ENCODE measurements at places on chromosomes 2 and 18.

DNA sequence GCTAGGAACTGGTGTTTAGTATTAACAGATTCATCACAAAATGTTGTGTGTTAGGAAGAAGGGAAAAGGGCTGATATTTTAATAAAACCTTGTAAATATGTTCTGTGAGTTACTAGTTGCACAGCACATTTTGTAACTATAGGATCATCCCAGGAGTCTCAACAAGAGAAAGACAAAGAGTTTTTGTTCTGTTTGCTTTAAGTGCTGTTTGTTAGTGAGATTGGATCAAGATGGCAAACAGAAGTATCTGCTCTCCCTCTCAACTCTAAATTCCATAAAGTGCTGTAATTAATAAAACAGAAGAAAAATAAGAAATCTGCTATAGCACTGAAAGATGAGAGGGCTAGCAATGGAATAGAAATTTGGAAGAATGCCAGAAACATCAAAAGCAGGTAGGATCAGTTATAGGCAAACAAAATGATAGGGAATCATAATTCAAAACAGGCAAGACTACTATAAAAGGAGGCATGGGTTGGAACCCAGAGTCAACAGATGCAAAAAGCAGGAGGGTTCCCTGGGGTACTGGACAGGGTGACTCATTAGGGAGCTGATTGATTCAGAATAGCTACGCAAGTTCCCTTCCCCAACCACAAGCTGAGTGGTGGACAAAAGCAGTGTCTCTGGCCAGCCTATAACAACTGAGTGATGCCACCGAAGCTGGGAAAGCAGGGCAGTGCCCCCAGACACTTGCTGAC, 75.8 kb downstream of the DYNC1I2 start:
- DNase-seq, result no peak

DNA sequence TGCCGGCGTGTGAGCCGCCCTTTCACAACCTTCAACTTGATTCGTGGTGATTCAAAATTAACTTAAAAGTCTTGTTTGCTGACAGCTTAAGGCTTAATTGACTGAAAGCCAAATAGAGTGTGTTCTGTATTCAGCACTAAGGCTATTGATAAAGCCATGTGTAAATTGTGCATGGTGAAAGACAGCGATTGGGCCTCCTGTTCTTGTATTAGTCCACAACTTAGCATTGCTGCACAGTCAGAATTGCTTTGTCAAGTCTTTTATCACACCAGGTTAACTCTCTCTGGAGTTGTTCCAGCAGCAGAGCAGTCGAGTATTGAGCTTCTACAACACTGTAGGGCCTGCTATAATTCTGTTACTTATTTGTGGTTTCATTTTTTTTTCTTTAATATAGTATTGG, 210.1 kb downstream of the WDR7 start:
- no peak for DNase-seq

DNA sequence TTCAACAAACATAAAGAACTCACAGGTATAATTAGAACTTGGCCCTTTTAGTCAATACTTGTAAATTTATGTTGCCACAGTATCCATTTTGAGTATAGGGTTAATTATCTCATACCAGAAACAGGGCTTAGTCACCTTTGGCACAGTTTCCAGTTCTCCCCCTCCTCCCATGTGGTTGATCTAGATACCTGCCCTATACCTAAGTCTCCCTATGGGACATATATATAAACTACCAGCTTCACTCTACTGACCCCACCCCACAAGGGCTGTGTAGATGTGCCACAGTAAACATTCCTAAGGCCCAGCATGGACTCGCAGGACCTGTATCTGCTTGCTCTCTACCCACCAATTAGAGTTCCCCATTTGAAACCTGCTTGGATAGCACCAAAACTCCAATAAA, 371.7 kb upstream of the RND3 start:
- DNase-seq, result no peak

- no peak for DNase-seq
These were observed 113.1 kb upstream of the SRD5A2 start for GRCh38 chr2:31693882-31694281.

- DNase-seq, result no peak
These were observed 48.7 kb downstream of the LYPD1 start for GRCh38 chr2:132621131-132621875.

- no peak for DNase-seq
These were observed 220.3 kb downstream of the ANAPC1 start for GRCh38 chr2:111663471-111664274.

GRCh38 chr18:1618364-1618763, 713.7 kb downstream of the ADCYAP1 start:
- DNase-seq, result no peak

Data from CD8-positive, alpha-beta T cell (primary cell).